Activated naive CD8-positive, alpha-beta T cell treated with anti-CD3 and anti-CD28 coated beads for 36 hours (primary cell): ENCODE measurements at places on chromosomes 11 and 22.
A peak's percentile ranks its signal among the peaks of the same experiment; 100 is the strongest.

DNA sequence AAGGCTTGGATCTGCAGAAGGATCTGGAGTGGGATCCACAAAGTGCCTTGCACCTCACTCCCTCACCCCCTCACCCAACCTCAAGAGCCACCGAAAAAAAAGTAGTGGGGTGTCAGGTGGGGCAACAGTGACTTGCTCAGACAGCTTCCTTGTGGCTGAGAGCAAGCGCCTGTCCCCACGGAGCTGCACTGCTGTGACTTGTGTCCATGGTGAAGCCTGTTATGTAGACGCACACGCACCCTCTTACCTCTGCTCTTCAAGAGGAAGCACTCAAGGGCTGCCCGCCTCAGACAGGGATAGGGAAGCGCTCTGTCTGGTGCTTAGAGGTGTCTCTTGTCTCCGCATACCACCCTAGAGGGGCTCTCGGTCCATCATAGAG, 1.2 kb downstream of the DRD2 start:
- no peaks in the 10 kb centered on the region for H3K36me3 ChIP-seq
- DNase-seq, result no peak

DNA sequence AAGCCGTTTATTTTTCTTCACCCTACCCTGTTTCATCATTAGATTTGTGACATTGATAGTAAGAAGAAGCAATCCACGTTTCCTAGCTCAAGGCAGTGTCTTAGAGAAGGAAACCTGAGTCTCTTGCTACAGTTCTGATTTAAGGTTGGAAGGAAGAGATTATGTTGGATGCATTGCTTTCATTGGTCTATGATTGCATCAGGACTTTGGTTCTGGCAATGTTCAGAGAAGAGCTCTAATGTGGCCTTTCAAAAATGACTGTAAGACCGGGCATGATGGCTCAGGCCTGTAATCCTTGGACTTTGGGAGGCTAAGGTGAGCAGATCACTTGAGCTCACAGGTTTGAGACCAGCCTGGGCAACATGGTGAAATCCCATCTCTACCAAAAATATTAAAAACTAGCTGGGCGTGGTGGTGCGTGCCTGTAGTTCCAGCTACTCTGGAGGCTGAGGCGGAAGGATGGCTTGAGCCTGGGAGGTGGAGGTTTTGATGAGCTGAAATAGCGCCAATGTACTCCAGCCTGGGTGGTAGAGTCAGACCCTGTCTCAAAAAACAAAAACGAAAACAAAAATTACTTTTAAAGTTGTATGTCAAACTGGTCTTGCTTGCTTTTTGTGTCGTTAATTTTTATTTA, 4.1 kb downstream of the NUCB2 start:
- no peak for DNase-seq
- no peaks in the 10 kb centered on the region for H3K27me3 ChIP-seq
- H3K36me3 ChIP-seq, result peaks cover 31% of the 10 kb centered on the region
- peak overlapping the region; percentile 92 for H3K27ac ChIP-seq

GRCh38 chr11:129302386-129303101, 73.1 kb upstream of the BARX2 start:
- H3K27ac ChIP-seq, result no peak overlapping the region
- peaks cover 4% of the 10 kb centered on the region for H3K4me1 ChIP-seq
- no peak for DNase-seq
- H3K27me3 ChIP-seq, result peaks cover 25% of the 10 kb centered on the region

GRCh38 chr11:15918674-15919073, 437.7 kb downstream of the SOX6 start:
- no peak overlapping the region for H3K27ac ChIP-seq
- H3K4me3 ChIP-seq, result no peak overlapping the region
- no peak for DNase-seq
- H3K36me3 ChIP-seq, result no peaks in the 10 kb centered on the region
- no peaks in the 10 kb centered on the region for H3K4me1 ChIP-seq
- no peaks in the 10 kb centered on the region for H3K27me3 ChIP-seq

DNA sequence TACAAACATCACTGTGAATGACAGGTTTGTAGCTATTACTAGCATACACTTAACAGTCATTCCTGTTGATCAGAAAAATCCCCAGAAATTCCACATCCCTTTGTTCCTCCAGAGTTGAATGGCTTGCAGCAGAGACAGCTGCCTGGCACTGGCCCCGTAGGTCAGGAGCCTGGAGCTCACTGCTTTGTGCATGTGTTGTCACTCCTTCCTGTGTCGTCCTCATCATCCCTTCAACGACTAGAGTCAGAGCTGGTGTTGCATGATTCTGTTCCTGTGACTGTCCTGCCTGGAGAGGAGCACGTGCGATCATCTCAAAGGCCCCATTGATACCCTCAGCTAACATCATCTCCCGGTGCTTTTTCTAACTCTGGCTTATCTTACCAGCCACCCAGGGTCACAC, 58.3 kb downstream of the LDLRAD3 start:
- no peak overlapping the region for H3K4me3 ChIP-seq
- H3K27me3 ChIP-seq, result peaks cover under 1% of the 10 kb centered on the region
- H3K36me3 ChIP-seq, result no peaks in the 10 kb centered on the region
- no peaks in the 10 kb centered on the region for H3K4me1 ChIP-seq
- DNase-seq, result no peak
- H3K27ac ChIP-seq, result no peak overlapping the region

GRCh38 chr11:119415517-119415916, 7.5 kb downstream of the THY1 start:
- no peak overlapping the region for H3K4me3 ChIP-seq
- no peaks in the 10 kb centered on the region for H3K4me1 ChIP-seq
- H3K36me3 ChIP-seq, result peaks cover 6% of the 10 kb centered on the region
- peaks cover 10% of the 10 kb centered on the region for H3K27me3 ChIP-seq

DNA sequence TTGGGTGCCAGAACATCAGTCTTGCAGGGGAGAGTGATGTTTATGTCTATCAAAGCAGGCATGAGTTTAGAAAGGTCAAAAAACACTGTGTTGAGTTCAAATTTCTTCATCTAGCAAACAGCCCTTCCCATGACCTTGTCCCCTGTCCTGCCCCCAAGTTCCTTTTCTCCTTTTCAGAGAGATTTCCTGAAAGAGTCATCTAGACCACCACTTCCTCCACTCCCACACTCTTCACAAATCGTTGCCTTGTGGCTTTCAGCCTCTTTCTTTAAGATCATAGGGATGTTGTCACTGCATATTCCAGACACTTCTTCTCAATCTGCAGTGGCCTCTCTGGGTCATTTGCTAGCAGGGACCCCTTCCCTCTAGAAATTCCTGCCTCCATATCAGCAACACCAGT, 290.5 kb downstream of the TENM4 start:
- H3K4me1 ChIP-seq, result no peaks in the 10 kb centered on the region
- no peaks in the 10 kb centered on the region for H3K27me3 ChIP-seq
- no peak overlapping the region for H3K27ac ChIP-seq
- DNase-seq, result no peak
- H3K36me3 ChIP-seq, result no peaks in the 10 kb centered on the region

- H3K4me1 ChIP-seq, result no peaks in the 10 kb centered on the region
- no peak for DNase-seq
- H3K4me3 ChIP-seq, result no peak overlapping the region
Observed at GRCh38 chr11:87832211-87832610, 343.0 kb downstream of the RAB38 start.

GRCh38 chr11:97460091-97460490, 1070.3 kb downstream of the JRKL start:
- no peaks in the 10 kb centered on the region for H3K4me1 ChIP-seq
- H3K4me3 ChIP-seq, result no peak overlapping the region
- H3K36me3 ChIP-seq, result no peaks in the 10 kb centered on the region
- no peak for DNase-seq
- no peaks in the 10 kb centered on the region for H3K27me3 ChIP-seq
- no peak overlapping the region for H3K27ac ChIP-seq

GRCh38 chr22:17093081-17093480, 8.3 kb downstream of the IL17RA start:
- no peak overlapping the region for H3K27ac ChIP-seq
- H3K27me3 ChIP-seq, result no peaks in the 10 kb centered on the region
- H3K36me3 ChIP-seq, result peaks cover 13% of the 10 kb centered on the region
- H3K4me1 ChIP-seq, result peaks cover 78% of the 10 kb centered on the region
- DNase-seq, result no peak

DNA sequence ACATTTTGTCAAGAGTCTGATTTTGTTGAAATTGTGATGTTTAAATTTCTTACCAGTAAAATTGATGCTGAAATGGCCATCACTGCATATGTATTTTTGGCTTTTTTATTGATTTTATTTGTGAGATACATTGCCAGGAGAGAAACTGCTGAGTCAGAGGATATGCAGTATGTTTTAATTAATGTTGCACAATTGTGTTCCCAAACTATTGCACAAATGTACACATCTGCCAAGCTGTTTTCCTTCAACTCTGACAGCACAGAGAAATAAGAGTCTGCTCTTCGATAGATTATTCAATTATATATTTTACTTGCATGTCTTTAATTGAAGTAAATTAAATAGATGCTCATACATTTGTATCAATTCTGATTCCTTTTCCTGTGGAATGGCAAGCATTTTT, 640.2 kb upstream of the LUZP2 start:
- H3K4me3 ChIP-seq, result no peak overlapping the region
- H3K36me3 ChIP-seq, result no peaks in the 10 kb centered on the region
- H3K27me3 ChIP-seq, result no peaks in the 10 kb centered on the region
- DNase-seq, result no peak

- no peaks in the 10 kb centered on the region for H3K36me3 ChIP-seq
- H3K4me3 ChIP-seq, result no peak overlapping the region
- no peak for DNase-seq
- no peaks in the 10 kb centered on the region for H3K4me1 ChIP-seq
Observed at GRCh38 chr11:71300187-71300586, 47.8 kb upstream of the SHANK2 start.

DNA sequence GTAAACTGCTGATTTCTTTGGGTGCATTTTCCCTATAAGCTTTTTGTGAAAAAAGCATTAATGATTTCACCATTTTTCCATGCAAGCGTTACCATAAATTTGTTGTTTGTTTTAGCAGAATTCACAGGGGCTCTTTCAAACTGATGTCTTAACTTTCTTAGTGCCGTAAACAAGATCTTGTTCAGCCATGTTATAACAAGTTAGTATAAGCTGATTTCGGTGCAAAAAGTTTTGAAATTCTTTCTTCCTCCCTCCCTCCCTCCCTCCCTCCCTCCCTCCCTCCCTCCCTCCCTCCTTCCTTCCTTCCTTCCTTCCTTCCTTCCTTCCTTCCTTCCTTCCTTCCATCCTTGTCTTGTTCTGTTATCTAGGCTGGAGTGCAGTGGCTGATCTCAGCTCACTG, 71.7 kb upstream of the CHORDC1 start:
- H3K27me3 ChIP-seq, result peaks cover 4% of the 10 kb centered on the region
- no peak overlapping the region for H3K27ac ChIP-seq
- no peaks in the 10 kb centered on the region for H3K4me1 ChIP-seq
- no peaks in the 10 kb centered on the region for H3K36me3 ChIP-seq

DNA sequence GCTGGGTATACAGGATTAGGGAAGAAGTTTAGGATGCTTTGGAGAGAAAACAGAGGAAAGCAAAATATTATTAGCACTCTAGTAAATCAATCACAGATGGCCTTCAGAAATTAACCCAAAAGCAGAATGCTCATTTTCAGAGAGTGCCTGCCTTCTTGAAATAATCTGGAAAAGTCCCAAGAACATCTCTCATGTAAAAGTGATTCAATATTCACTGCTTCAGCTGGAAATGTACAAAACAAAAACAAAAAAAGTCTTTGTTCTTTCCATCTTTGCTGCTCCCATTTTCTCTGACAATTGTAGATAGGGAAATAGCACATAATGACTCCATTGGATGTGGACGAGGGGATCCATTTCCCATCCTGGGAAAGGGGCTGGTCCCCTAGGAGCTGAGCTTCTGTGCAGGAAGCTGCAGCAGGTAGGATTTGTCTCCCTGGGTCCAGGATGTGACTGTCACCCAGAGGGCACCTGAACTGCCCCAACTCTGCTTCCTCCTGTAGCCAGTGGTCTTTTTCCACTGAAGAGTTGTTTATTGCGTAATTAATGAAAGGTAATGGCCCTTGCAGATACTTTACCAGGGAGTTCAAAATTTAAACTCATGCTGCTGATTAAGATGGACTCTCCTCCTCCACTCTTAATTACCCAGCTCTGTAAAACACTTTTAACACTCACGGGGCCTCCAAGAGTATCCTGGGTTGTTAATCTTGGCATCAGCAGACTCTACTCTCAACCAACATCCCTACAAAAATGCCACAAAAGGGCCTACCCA, 57.9 kb downstream of the SC5D start:
- DNase-seq, result no peak
- H3K27ac ChIP-seq, result no peak overlapping the region
- no peak overlapping the region for H3K4me3 ChIP-seq

- no peak overlapping the region for H3K4me3 ChIP-seq
- H3K27ac ChIP-seq, result no peak overlapping the region
- peaks cover 11% of the 10 kb centered on the region for H3K36me3 ChIP-seq
- peaks cover 24% of the 10 kb centered on the region for H3K4me1 ChIP-seq
- no peaks in the 10 kb centered on the region for H3K27me3 ChIP-seq
Observed at GRCh38 chr11:44624761-44625221, 59.3 kb downstream of the CD82 start.

DNA sequence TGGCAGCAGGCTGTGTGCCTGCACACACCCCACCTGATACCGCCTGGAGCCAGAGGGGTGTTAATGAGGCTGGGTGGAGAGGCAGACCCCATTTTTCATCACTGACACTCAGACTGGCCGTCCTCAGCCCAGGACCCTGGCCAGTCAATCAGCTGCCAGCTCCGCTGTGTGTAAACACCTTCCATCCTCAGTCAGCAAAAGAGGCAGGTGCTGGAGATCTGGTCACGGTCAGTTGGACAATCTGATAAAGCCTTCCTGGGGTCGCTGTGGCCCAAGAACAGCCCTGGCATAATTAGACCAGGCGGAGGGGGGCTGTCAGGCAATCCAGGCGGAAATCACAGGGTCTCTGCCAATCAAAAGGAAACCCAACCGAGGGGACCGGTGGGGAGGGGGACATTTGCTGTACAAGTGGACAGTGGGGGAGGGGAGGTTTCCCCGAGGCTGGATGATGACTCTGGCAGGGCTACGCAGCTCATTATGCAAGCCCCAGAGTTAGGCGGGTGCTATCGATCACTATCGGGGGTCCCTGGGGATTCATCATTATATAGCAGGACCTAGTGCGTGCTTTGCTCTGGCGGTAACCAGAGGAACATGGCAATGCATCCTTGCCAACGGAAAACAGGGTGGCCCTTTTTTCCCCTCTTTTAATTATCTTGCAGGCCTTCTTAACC, 72.9 kb downstream of the ABTB2 start:
- no peak overlapping the region for H3K27ac ChIP-seq
- no peaks in the 10 kb centered on the region for H3K36me3 ChIP-seq
- no peak overlapping the region for H3K4me3 ChIP-seq
- H3K4me1 ChIP-seq, result no peaks in the 10 kb centered on the region
- H3K27me3 ChIP-seq, result no peaks in the 10 kb centered on the region
